CD8-positive, alpha-beta T cell (primary cell): ENCODE measurements at places on chromosomes 5 and 9.

GRCh38 chr9:92640398-92641091, 29.4 kb downstream of the IPPK start:
- no peak for DNase-seq

DNA sequence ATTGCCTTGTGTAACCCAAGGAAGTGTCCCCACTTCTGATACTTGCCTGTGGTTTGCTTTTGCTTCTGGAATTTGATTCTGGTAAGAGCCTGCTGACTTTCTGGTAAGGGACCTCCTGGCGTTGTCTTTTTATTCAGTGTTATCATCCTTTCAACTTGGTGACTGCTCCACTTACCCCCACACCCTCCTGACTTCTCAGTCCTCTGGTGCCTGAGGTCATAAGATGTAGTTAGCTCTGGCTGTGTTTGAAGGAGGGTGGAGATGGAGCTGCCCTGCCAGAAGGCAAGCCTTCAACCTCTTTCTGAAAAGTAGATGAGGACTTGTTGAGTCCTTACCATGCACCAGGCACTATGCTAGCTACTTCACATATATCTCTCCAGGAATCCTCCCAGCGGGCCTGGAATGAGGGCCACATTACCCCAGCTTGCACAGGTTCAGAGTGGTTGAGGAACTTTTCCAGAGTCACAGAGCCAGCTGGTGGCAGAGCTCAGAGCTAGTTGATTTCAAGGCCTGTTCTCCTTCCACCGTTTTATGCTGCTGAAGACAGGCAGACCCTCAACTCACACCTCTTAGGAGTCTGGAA, 45.2 kb upstream of the PITX1 start:
- no peak for DNase-seq

GRCh38 chr9:134625361-134626068, 16.1 kb upstream of the COL5A1 start:
- DNase-seq: no peak

DNA sequence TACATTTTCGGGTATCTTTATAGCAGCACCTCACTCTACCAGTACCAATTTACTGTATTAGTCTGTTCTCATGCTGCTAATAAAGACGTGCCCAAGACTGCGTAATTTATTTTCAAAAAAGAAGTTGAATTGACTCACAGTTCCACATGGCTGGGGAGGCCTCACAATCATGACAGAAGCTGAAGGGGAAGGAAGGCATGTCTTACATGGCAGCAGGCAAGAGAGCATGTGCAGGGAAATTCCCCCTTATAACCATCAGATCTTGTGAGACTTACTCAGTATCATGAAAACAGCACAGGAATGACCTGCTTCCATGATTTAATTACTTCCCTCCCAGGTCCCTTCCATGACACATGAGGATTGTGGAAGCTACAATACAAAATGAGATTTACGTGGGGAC, 602.6 kb upstream of the DAB2 start:
- DNase-seq: no peak

- no peak for DNase-seq
Observed at GRCh38 chr5:177024559-177024958, 2.1 kb downstream of the ZNF346 start.

DNA sequence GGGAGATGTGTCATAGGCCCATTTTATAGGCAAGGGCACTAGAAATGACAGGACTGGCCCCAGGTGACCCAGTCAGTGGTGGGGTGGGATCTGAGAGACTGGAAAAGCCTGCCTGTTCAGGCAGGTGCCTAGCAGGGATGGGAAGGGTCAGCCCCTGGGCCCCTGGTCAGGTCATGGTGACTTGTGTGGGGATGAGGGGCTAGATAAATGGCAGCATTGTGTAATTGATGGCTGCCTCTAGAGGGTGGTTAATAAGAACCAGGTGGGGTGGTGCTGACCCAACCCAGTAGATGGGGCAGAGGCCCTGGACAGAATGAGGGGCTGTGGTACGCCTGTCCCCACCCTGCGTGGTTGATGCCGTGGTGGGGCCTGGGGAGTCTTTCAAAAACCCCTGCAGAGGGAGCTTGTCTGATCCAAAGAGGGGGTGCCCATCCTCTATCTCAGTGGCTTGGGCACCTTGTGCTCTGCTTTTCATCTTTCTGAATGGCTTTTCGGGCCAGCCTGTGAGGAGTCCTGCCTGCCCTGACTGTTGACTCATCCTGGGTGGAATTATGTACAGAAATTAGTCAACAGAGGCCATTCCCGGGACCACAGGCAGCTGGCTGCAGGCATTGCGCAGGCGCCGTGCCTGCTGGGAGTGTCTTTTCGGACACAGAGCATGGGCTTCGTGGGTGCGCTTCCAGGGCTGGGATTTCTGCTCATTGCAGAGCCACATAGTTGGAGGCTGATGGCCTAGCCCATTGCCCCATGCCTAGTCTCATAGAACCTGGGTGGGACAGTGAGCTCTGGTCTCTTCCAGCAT, 93.6 kb upstream of the PITX1 start:
- DNase-seq: no peak

- no peak for DNase-seq
Observed at GRCh38 chr5:39942606-39943005, 517.8 kb upstream of the DAB2 start.

DNA sequence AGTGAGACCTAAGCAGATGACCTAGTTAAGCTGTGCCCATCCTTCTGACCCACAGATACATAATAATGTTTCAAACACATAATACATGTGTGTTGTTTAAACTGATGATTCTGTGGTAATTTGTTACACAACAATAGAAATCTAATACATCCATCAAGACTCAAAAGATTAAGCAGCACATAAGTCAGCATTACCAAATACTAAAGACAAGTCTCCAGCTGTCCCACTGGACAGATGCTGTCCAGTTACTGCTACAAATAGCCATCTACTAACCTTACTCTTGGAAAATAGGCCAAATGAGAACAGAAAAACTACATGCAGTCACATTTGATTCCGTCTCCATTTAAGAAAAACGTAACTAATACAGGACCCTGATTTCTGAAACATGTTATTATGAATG, 10.8 kb downstream of the TRMO start:
- DNase-seq: no peak
